ENCODE measurements at places on chromosomes 3 and 15. TPM values are rescaled to one million over a fixed set of nuclear protein-coding genes. Genes with fewer than 3 reads are reported as not detected.

The RFX7 gene
- 2.4 TPM for total RNA-seq

The POU1F1 gene
- not detected for total RNA-seq

The MORC1 gene
- not detected for total RNA-seq

The BLOC1S6 gene
- 84.8 TPM for total RNA-seq

The HHLA2 gene
- not detected for total RNA-seq

The RASL12 gene
- not detected for total RNA-seq

The AMIGO3 gene
- not detected for total RNA-seq

The SQOR gene
- 133 TPM for total RNA-seq

The ATP10A gene
- 0.54 TPM for total RNA-seq

The DMXL2 gene
- 12.6 TPM for total RNA-seq

The SENP2 gene
- 26.7 TPM for total RNA-seq

The VEPH1 gene
- 0.86 TPM for total RNA-seq

The LRRC2 gene
- total RNA-seq, result 0.17 TPM

The PLSCR4 gene
- 696 TPM for total RNA-seq

The CPB1 gene
- total RNA-seq, result not detected

The CFAP20DC gene
- 0.95 TPM for total RNA-seq

The C3orf20 gene
- under 0.01 TPM for total RNA-seq

The DUOX2 gene
- not detected for total RNA-seq

The PDHB gene
- total RNA-seq, result 60.3 TPM
